K562 (cell line): ENCODE measurements at places on chromosomes 12 and 14.

DNA sequence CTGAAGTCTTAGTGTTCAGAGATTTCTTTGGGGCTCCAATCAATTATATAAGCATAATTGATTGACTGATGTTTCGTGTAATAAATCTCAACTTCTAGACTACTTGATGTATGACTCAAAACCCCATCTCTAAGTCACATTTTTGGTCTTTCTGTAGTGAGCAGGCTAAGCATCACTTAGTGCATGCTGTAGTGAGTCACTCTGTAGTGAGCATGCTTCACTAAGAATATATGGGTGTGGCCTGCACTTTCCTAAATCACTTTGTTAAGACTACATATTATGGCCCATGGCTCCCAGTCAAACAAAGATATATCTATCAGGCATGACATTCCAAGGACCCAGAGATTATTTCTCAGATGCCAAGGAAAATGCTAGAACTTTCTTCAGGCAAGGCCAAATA, 909.4 kb upstream of the LRFN5 start:
- no peak for DNase-seq

DNA sequence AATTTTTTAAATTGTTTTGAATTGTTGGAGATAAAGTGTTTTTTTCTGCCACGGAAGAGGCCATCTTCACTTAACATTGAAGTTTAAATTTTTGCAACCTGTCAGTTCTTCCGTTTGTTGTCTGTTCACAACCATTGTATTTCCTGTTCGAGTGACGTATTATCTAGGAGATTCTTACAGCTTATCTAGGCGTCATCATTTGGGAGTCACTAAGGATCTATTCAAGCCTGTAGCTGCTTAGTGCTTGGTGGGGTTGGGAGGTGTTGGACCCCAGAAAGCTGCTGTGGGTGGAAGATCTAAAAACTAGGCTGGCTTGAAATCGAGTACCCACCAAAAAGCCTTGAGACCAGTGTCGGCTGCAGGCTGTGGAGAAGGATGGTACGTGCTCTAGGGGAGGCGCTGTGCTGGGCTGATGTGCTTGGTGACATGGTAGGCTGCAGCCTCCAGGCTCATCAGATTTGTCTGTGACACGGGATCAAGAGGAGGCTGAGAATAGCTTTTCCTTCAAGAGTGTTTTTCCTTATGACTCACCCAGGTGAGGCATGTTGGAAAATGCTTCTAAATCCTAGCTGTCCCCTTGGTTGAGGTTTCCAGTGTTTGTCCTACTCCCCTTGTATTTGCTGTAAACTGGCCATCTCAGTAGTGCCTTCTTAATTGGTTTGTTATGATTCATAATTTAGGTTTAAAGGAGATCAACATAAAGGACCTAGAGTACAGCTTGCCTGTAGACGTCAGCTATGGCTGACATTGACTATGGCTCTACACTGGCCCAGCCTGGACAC, 57.8 kb downstream of the ATG14 start:
- no peak for DNase-seq

DNA sequence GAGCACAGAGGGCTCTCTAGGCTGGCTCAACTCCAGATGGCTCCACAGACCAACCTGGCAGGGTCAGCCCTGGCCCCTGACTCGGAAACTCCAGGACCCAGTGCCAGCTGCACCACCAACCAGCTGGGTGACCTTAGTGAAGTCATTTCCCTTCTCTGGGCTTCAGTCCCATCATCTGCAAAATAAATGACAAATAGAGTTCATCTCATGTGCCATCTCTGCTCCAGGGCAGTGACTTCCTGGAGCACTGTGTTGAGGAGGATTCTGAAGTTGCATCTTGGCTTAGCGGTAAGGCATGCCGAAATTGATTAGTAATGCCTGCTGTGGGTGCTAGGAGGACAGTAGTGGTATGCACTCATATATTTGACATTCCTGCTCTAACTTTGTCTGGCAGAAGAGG, 31.5 kb downstream of the DTX1 start:
- no peak for DNase-seq

DNA sequence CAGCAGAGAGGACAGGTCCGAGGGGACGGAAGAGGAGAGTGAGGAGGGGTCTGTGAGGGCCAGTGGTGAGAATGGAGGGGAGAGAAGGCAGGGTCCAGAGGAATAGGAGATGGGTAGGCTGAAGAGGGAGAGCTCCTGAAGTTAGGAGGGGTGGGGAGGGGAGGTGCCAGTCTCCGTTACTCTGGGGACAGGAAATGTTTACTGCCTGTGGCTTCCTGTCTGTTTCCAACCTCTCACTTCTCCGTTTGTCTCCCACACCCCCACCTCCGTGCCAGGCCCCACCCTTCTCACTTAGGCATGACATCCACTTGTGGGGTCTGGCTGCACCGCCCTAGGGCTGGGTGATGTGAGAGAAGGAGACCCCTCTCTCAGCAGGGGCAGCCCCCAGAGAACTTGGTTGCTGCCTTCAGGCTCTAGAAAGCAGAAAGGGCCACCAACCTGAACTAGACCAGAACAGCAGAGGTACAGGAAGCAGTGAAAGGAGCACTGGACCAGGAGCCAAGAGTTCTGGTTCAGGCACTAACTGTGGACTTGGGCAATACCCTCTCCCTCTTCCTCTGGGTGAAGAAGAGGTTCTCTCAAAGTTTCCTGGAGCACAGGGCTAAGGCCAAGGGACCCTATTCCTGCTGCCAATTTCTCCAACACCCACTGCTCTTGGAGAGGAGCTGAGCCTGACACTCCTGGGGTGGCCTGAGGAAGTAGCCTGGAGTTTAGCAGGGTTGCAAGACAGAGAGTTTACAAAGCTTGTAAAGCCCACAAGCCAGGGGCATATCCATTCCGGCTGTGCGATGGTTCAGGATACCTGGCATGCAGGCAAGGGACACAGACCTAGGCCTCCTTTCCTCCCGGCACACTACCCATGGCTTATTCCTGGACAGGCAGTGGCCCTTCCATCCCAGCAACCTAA, 5.5 kb downstream of the ITGA5 start:
- no peak for DNase-seq

DNA sequence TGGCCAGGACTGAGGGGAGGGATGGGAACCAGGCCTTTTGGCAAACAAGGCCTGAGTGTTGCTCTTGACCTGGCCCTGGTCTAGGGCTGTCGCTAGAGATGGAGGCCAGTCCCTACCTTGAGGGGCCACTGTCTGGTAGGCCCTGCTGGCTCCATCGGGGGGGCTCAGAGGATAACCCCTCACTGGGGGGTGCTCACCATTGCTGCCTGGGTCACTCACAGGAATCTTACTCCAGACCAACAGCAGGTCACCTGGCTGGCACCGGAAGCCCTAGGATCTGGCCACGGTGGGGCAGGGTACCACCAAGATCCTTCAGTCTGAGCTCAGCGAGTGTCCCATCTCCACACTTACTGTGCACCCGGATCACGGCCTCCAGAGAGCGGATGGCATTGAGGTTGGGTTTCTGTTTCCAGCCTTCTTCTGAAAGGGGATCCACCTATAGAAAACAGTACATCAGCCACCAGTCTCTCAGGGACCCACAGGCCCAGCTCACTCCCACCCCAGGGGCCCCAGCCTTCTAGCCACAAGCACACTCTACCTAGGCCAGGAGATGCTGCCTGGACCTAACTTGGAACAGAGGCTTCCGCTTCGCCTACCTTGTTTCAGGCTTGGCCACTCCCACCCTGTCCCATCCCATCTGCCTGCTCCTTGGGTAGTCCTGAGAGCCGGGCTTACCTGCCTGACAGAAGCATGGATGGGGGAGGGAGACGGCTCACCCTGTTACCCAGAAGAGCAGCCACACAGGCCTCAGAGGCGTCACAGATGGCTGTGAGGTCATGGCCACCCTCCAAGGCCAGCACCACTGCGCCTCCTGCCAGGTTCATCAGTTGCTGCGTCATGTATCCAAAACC, 12.2 kb downstream of the SLC48A1 start:
- DNase-seq = peak; percentile 75
